ENCODE measurements at places on chromosomes 1 and 21.
A peak's percentile ranks its signal among the peaks of the same experiment; 100 is the strongest.

DNA sequence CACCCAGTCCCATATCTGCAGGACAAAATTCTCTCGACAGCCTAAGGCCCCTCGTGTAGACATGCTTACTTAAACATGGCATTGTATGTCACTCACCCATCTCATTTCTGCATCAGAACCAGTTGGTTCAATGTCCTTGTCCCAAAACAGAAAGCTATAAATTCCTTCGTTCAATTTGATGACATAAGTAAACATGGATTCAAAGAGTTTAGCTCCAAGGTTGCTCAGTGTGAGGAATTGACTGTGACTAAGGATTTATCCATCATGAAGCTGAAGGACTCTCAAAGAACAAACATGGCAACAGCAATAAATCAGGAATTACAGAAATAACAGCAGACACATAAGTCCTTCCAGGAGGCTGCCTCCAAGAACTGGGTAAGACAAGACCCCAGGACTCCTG lies 237.2 kb downstream of the TOMM20 start:
- no peak for DNase-seq

- peak; percentile 74 for DNase-seq
These were observed at the start of gene PROX1 for GRCh38 chr1:213987927-213988506. PROX1 (plus strand) TSS chr1:213987973; CDS start chr1:213996536, 8,563 bp downstream.

DNA sequence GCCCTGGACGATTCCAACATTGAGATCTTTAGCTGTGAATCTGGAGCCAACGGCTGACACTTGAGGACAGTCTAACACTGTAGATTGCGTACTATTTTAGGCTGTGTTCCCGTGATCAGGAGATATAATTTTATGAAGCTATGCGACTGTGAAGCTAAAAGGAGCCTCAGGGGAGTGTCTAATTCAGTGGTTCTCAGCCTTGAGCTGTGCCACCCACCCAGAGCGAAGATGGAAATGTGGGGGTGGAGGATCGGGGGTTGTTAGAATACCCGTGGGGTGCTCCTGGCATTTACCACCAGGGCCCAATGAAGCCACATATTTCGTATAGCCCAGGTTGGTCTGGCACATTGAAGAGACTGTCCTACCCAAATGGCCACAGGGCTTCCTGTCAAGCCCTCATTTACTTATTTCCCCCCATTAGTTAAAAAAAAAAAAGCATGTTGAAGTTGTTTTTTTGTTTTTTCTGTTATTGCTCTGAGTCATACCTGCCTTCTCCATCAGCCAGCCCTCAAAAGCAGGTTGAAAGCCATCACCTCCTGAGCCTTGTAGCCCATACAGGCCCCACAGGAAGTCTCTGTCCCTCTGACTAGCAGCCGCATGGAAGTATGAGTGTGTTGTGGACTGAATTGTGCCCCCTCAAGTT lies 141.7 kb downstream of the GALNT2 start:
- DNase-seq: no peak

- DNase-seq: no peak
These were observed 54.9 kb upstream of the RGS7 start for GRCh38 chr1:241411776-241412338.

DNA sequence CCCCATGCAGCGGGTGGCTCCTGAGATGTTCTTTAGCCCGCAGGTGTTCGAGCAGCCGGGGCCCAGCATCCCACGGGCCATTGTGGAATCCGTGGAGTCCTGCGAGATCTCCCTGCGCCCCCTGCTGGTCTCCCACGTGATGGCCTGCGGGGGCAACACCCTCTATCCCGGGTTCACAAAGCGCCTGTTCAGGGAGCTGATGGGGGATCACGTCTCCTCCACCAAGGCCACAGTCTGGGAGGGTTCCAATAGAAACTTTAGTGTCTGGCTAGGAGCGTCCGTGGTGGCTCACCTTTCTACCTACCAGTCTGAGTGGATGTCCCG lies 71.0 kb downstream of the ACTL8 start:
- DNase-seq: no peak

DNA sequence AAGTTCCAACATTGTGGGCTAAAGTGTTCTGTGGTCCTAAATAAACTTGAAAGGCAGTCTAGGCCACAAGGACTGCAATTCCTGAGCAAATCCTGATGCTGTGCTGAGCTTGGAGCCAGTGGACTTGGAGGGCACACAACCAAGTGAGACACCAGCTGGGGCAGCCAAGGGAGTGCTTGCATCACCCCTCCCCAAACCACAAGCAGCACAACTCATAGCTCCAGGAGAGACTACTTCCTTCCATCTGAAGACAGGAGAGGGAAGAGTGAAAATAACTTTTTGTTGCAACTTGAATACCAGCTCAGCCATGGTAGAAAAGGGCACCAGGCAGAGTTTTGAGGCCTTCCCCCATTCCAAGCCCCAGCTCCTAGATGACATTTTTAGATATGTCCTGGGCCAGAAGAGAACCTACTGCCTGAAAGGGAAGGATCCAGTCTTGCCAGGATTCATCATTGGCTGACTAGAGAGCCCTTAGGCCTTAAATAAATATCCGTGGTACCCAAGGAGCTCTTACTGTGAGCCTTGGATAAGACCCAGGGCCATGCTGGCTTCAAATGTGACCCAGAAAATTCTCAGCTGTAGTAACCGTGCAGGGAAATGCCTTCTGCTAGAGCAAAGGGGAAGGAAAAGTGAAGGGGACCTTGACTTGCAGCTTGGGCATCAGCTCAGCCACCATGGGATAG lies 35.4 kb upstream of the LRRC8B start:
- no peak for DNase-seq

- DNase-seq: no peak
These were observed 8.6 kb downstream of the CRABP2 start for GRCh38 chr1:156696755-156697154.

DNA sequence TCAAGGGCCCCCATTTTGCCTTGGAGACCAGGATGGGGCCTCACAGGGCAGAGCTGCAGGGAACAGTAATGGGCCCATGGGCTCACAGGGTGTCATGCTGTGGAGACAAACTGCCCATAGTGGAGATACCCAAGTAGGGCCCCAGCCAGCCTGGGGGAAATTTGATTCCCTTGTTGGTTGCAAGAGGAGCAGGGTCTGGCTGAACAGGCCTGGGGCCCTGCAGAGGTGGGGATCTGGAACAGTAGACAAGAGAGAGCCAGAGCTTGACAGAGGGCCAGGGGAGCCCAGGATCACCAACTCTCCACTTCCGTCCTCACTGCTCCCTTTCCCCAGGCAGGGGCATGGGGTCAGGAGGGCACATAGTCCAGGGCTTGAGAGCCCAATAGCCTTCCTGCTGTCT lies 8.7 kb downstream of the S100B start:
- DNase-seq: no peak

- no peak for DNase-seq
These were observed 29.1 kb downstream of the THRAP3 start for GRCh38 chr1:36253161-36253862.

DNA sequence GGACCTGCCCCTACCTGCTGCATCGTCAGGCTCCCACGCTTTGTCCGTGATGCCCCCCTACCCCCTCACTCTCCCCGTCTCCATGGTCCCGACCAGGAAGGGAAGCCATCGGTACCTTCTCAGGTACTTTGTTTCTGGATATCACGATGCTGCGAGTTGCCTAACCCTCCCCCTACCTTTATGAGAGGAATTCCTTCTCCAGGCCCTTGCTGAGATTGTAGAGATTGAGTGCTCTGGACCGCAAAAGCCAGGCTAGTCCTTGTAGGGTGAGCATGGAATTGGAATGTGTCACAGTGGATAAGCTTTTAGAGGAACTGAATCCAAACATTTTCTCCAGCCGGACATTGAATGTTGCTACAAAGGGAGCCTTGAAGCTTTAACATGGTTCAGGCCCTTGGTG lies 8.9 kb downstream of the SPATA46 start:
- DNase-seq: no peak

- no peak for DNase-seq
These were observed 20.5 kb downstream of the HIVEP3 start for GRCh38 chr1:41898191-41898713.

DNA sequence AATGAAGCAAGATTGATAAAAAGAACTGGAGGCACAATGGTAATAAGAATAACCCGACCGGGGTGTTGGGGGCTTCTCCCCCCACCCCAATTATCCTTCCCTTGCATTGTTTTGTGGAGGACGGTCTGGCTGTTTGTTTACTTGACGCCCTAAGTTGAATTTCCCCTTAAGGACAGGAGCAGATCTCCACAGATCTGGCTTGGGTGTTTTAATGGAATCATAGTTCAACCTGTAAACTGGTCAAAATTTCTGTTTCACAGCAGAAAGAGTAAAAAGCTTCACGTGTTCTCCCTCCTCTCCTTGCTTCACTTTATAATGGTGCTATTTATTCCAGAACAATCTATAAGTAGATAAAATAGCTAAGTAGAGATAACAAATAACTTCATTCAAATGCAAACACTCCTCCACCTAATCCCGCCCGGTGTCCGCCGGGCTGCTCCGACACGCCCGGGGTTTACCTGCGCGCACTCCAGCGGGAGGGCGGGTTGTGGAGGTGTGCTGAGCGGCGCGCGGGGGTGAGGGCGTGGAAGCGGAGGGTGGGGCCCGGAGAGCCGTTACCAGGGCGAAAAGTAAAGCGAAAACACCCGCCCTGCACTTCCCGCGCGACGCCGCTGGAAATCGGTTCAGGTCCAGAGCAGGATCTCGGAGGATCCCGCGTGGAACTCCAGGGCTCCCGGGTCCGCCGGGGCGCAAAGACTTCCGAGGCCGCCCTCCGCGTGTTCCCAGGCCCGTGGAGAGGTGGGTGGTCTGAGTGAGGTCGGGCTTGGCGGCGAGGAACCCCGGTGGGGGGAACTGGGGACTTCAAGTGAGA lies 2.0 kb upstream of the ATF3 start:
- DNase-seq: peak; percentile 60

DNA sequence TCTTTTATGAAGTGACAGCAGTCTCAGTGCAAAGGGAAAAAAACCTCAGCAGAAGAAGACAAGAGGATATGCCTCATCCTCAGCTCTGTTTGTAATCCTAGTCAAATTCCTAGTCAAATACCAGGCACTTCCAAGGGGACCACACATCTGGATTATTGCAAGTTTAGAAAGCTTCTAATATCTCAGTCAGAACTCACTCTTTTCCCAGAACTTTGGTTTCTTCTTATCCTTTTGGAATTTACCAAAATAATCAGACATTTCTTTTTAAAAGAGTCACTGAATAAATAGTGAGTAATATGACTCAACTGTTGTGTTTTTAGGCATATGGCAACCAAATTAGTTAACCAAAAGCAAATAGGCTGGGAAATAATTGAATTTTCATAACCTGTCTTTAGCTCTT lies 47.8 kb downstream of the PRRX1 start:
- DNase-seq: no peak

DNA sequence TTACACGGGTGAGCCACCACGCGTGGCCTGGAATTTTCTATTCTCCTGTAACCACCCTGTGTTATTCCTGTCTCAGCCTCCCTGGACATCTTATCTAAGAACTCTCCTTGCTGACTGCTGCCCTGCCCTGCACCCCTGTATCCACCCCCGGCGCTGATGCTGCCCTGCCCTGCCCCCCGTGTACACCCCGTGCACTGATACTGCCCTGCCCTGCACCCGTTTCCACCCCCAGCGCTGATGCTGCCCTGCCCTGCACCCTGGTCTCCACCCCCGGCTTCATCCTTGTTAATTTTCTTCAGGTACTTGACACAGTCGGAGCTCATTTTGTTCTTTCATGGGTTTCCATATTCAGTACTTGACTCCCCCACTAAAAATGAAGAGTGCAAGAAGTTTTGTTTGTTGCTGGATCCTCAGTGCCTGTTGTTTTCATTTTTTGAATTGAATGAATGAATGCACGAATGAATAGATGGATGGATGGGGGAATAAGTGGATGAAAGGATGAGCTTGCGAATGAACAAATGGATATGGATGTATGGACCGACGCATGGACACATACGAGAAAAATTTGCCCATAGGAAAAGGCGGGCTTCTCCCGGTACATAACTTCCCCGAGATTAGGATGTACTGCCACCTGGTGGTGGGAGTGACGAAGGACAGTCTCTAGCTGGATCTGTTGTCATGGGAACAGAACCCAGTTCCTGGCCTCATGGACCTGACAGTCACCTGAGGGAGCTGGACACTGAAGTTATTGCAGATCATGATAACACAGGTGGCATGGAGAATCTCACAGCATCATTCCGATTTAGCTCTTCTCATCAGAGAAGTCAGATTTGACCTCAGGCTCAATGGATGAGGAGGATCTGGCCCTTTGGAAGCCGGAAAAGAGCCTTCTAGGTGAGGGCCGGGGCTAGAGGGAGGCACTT lies 14.9 kb downstream of the AADACL4 start:
- peak; percentile 50 for DNase-seq

GRCh38 chr1:190274721-190275120 lies 202.9 kb downstream of the BRINP3 start:
- DNase-seq: no peak

DNA sequence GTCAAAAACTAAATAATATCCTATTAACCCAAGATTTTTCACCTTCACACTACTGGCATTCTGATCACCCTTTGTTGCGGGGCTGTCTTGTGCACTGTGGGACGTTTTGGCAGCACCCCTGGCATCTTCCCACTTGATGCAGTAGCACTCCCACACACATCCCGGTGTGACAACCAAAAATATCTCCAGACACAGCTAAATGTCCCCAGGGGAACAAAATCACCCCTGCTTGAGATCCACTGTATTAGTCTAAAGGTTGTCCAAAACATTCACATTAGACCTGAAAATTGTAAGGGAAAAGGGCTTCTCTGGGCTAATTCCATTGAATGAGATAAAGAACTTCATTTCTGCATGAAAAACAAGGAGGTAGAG lies 37.8 kb downstream of the PLEKHO1 start:
- DNase-seq: no peak

DNA sequence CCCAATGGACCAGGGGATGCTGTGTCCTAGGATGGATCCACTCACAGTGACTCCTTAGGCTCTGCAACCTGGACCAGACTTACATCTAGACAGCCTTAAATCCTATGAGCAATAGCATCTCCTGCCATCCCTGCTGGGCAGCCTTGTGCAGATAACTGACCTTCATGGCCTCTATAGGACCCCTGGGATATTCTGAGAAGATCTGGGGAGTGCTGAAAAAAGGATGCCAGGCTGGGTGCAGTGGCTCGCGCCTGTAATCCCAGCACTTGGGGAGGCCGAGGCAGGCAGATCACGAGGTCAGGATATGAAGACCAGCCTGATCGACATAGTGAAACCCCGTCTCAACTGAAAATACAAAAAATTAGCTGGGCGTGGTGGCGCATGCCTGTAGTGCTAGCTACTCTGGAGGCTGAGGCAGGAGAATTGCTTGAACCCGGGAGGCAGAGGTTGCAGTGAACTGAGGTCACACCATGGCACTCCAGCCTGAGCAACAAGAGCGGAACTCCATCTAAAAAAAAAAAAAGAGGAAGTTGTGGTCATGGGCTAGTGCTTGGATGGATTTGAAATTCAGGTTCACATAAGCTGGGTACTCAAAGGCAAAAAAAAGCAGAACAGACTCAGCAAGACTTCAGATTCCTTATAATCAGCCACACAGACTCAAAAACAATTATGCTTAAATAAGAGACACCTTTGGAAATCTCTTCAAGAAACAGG lies 10.9 kb upstream of the SH2D1B start:
- DNase-seq: no peak

GRCh38 chr1:168246506-168246905 lies 20.7 kb downstream of the SFT2D2 start:
- no peak for DNase-seq

Data from NCI-H774 (cell line).